ENCODE measurements at places on chromosomes 1 and 21.

- no peak for DNase-seq
These were observed 118.3 kb downstream of the FMN2 start for GRCh38 chr1:240210026-240210425.

DNA sequence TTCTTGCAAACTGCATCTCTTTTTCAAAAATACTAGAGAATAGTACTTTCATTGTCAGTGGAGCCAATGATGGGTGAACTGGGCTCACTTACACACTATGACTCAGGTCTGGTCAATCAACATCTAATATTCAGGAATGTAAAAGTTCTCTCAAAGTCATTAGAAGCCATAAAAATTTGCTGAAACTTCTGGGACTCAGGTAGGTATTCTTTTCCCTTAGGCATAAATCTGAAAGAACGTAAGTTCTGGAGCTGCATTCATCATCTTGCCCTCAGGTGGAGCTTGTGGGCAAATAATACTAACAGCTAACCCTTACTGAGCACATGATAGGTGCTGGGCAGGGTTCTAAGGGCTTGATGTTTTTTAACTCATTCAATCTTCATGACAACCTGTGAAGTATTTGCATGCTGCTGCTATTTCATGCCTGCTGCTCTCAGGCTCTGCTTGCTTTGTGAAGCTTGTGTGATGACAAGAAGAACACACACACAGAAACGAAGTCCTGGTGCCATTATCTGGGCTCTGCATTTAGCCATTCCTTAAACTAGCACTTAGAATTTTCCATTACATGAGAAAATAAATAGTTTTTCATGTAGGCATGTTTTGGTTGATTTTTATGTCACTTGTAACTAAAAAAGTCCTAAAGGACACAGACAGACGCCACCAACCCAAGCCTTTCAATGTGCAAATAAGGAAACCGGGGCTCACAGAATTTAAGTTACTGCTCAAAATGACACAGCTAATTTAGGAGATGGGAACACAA lies 394.2 kb upstream of the LYPLAL1 start:
- DNase-seq, result no peak

DNA sequence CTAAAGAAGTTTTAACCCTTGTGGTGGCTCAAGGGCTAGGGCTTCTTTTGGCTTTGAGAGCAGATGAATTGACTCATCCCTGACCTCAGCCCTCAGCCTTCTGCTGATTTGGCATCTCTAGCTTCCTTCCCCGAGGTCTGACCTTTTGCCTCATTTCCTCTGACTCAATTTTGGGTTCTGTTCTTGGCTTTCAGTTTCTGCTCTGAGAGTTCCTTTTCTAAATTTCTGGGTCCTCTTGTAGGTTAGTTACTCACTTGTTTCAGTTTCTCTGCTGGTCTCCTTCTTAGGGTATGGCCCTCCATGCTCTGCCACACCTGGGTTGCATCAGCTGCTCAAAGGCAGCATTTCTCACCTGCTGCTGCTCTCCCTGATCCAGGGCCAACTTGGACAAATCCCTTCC lies 19.4 kb downstream of the PDE4B start:
- DNase-seq, result no peak

- no peak for DNase-seq
These were observed 155.2 kb upstream of the IRF2BP2 start for GRCh38 chr1:234765181-234765580.

DNA sequence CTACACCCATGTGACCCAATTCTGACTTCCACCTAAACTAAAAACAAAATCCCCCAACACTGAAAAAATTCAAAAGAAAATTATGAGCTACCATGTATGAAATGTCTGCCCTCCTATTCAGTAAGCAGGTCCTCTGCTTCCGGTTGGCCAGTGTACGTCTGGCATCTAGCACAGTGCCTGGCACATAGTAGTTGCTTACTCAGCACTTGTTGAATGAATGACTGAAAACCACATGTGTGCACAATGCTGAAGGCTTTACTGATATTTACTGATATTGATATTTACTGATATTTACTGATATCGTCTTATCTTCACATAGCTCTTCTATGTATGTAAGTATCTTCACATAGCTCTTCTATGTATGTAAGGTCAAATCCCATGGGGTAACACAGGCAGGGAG lies 642.2 kb downstream of the SMYD3 start:
- DNase-seq, result no peak

DNA sequence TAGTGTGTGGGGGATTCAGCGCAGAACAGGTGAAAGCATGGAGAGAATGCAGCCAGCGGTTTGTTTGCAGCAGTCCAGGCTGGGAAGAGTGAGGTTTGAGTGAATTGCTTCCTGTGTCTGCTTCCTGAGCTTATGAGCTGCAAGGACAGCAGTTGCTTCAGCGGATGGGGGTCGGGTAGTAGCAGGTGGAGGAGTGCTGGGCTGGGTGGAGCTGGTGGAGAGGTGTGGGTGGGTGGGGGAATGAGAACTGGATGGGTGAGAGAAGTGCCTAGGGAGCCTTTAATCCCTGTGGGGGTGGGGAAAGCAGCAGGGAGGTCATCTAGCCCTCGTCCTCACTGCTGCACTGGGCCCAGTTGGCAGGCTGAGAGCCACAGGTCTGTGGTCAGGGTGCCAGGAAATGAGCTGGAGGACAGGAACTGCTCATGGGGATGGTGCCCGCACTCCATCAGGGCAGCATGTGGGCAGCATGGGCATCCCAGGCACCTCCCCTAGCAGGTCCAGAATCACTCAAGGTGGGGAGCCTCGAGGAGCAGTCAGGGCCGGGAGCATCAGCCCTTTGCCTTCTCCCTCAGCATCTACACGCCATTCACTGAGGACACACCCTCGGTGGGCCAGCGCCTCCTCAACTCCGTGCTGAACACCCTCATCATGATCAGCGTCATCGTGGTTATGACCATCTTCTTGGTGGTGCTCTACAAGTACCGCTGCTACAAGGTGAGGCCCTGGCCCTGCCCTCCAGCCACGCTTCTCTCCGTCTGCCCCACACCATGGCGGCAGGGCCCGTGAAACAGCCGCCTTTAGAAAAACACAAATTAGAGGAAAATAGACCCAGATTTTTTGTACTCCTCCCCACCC lies 14.8 kb downstream of the PSEN2 start:
- no peak for DNase-seq

DNA sequence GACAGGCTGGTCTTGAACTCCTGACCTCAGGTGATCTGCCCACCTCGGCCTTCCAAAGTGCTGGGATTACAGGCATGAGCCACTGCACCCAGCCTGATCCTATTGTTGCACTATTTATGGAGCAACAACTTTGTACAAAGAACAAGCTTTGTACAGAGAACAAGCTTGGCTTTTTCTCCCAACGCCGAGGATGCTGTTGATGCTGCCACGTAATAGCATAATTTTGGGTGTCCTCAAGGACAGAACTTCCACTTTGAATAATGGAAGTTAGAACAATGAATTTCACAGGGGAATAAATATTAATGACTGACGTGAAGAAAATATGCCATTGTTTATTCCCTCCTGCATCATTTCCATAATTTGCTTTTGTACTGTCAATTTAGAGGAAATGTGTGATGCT lies 12.8 kb upstream of the RBP7 start:
- no peak for DNase-seq

GRCh38 chr1:223718850-223719249 lies 6.5 kb downstream of the CAPN2 start:
- DNase-seq, result no peak

DNA sequence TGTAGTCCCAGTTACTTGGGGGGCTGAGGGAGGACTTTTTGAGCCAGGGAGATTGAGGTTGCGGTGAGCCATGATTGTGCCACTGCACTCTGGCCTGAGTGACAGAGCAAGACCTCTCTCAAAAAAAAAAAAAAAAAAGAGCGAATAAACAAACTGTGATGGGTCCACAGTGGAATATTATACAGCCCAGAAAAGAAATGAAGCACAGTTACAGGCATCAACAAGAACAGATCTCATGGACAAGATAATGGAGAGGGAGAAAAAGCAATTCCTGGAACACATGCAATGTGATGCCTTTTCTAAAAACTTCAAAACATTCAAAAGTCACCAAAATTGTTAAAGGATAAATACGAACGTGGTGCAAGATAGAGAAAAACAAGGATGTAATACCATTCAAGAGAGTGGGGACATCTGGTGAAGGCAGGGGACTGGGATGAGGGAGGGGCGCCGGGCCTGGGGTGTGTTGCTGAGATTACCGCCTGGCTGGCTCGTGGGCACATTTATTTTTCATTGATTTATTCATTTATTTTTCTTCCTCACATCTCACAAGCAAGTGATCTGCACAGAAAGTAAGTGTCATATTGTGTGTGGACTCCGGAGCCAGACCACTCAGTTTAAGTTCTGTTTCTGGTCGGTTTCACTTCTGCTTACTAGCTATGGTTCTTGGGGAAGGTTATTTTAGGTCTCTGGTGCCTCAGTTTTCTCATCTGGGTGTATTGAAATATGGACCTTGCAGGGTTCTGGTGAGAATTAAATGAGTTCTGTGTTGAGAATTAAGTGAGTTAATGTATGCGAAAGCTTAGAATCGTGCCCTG lies 30.1 kb downstream of the ABCG1 start:
- no peak for DNase-seq

- DNase-seq, result no peak
These were observed 38.0 kb downstream of the LAMC1 start for GRCh38 chr1:183061194-183061593.

GRCh38 chr21:34968414-34969333 lies 80.4 kb downstream of the RUNX1 start:
- DNase-seq, result no peak

DNA sequence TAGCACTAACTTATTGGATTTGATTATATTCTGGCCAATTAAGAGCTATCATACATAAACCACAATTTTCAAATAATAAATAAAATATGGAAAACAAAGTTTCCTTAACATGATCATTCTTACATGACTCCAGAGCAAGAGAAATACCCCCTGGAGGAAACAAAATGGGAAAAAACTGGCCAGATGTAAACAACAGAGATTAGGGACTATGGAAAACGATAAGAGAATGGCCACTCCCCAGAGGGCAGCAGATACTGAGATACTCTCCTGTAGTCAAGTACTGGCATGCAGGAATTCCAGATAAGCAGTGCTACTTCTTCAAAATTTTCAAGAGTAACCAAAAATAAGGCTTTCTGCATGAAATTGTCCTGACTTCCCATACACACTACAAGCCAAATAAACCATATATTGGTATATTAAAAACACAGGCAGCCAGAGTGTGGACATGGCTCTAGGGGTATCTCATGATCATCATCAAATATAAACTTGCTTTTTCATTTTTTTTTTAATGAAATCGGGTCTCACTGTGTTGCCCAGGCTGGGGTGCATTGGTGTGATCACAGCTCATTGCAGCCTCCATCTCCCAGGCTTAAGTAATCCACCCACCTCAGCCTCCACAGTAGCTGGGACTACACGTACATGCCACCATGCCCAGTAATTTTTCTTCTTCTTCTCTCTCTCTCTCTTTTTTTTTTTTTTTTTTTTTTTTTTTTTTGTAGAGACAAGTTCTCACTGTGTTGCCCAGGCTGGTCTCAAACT lies 118.5 kb downstream of the EIF4G3 start:
- DNase-seq, result no peak

DNA sequence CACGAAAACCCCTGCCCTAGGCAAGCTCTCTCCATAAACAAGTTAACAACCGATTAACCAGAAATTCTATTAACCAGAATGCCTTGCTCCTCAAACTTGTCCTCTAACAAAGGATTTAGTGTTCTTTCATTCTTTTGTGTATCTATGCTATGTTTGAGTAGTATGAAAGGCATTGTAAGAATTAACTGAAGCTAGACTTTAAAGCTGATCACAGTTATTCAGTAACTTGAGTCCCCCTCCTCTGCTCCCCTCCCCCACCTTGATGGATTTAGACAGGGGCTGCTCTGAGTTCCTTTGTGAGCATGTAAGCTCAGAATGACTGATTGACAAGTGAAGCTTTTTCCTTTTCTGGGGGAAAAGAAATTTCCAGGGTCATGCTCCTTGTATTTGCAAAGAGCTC lies 257.6 kb downstream of the TTLL7 start:
- DNase-seq, result no peak

Measured in stimulated activated CD8-positive, alpha-beta memory T cell treated with anti-CD3 and anti-CD28 coated beads, Interleukin-4, amount 100 ng/mL, for 1 hour (primary cell).